ENCODE measurements at places on chromosomes 5 and 9.

DNA sequence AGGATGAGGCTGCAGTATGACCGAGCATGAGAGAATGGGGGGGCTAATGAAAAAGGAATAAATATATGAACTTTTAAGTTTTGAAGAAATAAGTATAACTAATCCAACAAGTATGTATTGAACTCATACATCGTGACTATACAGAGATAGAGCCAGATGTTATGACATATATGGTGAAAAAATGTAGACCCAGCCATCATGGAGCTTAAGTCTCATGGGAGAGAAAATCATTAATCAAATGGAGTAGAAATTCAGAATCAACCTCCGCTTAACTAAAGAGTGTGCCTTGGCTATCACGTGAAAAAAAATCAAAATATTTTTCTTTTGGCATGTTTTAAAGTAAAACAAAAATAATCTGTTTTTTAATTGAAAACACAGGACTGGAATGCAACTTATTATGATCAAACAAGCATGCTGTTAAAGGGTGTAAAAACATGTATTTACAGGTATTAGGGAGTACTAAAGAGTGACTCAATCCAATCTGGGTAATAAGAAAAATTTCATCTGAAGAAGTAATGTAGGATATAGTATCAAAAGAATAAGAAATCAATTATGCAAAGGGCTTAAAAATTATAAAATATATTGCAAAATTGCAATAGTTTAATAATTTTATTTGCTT is 868.5 kb upstream of the NUDT12 start:
- DNase-seq = no peak

DNA sequence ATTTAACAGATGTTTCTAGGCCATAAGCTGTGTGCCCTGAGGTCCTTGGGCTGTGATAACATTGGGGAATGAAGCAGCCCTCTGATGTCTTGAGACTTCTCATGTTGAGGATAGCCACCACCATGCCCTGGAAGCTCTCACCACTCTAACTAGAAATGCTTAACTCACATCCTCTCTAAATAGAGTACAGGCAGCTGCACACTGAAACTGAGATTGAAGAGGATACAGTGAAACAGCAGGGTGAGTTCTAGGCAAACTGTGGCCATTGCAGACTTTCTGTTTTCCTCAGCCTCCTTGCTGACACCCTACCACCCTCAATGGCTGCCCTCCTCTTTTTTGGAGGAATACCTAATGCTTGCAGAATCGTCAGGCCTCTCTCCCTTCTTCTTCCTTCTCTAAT is 22.4 kb downstream of the UTP15 start:
- DNase-seq = no peak

DNA sequence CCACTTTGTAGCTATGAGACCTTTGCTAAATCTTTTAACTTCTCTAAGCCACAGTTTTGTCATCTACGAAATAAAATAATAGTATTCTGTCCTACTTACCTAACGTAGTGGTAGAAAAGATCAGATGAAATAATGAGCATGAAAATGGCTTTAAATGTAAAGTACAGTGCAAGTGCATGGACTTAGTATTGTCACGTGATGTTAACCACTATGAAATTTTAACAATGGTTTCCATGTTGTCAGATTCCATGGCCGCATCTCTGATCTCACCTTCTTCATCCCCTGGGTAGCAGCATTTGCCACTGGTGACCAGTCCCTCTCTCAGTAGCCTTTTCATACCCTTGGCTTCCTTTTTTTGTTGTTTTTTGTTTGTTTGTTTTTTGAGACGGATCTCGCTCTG is 45.9 kb downstream of the DNAH5 start:
- DNase-seq = no peak

GRCh38 chr5:149407323-149408251 is 28.5 kb upstream of the IL17B start:
- no peak for DNase-seq

- DNase-seq = no peak
Measured at GRCh38 chr5:15421921-15422412, 78.0 kb upstream of the FBXL7 start.

GRCh38 chr9:7172154-7173115 is 414.7 kb downstream of the KDM4C start:
- no peak for DNase-seq

Data from CD4-positive, alpha-beta T cell treated with Interleukin-6 for 4 hours (primary cell).